ENCODE measurements at places on chromosomes 5 and 9.

DNA sequence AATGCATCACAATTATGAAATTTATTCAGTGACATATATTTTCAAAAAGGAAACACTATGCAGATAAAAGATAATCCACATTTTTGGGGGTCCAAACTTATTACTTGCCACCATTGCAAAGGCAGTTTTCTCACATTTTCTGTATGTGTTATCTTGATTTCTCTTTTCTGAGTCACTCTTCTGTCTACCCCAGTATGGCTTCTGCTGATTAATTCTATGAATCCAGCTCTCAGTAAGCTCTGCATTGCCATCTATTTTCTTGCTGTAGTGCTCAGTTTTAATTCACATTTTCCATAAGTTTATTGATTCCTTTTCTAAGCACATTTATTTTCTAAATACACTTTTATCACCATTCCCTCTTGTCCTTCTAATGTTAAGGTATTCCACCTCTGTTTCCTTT lies 1.7 kb downstream of the IFNA10 start:
- no peak for DNase-seq

DNA sequence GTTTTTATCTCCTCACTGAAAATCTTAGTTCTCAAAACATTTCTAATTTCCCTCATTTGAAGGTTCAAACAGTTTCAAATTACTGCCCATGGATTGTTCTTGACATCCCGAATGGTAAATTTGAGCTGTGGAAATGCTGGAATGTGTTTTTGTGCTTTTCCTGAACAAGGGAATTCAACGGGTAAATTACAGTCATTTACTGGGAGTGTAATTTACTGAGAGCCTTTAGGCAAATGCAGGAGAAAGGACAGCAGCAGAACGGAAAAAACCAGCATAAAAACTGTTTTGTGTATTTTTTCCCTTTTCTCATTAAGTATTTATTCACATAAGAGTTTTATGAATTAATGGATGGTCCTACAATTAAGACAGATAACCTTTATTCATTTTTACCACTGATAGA lies 139.2 kb downstream of the PBX3 start:
- no peak for DNase-seq

GRCh38 chr5:169202969-169203368 lies 98.0 kb downstream of the SLIT3 start:
- DNase-seq: no peak

DNA sequence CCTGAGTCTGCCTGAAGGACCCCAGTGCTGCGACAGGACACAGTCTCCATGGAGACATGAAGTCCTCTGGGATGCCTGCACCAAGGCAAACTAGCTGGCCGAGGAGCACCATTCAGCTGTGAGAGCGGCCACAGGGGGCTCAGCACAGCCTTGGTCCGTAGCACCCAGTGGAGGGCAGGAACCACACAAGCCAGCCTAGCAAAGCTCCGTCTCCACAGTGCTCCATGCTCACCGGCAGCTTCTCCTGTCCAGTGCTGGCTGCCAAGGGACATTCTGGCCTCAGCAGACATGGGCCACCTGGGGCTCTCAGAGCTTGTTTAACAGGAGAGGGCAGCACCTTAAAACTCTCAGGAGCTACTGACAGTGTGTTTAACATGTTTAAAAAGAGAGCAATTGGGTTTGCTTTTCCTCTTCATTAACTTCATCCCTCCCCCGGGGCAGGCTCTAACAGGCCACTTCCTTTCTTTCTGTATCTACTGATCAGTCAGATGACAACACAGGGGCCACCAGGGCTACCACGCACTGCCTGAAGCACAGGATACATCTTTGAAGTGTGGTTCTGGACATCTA lies 57.0 kb downstream of the SECISBP2 start:
- DNase-seq: no peak

DNA sequence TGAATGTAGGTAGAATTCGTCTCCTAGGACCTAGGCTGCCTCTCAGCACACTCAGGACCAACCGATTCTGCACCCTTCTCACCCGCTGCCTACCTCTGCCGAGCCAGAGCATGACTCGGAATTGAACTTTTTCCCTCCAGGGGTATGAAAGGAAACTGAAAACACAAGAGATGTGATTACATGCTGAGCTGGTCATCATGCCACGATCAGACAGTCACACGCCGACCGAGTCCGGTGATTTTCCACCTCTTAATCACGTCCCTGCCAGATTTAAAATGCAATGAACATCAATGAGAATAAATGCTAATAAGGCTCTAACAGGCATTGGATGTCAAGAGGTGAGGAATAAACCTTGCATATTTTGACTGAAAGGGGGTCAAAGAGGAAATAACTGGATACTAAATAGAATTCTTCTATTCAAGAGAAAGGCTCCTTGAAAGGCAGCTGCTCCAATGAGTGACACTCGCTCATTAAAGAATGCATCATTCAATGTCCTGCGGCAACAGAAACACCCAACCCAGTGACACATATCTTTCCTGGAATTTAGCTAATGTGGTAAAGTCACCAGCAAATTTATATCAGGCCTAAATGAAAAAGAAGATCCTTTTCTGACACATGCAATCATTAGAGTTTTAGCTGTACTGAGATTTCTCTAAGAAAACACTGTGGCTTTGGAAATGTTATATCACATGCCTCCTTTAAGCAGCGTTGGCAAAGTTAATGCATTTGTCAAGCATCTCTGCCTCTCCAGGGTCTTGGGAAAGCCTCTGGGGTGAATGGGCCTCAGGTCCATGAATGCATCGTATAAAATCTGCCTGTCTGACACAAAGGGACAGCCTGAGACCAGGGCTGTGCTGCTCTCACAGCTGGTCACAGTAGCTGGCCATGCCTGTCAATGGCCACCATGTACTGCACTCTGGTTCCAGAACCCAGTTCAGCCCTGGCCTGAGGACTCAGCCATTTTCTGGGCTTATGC lies 128.7 kb downstream of the SPOCK1 start:
- DNase-seq: no peak

DNA sequence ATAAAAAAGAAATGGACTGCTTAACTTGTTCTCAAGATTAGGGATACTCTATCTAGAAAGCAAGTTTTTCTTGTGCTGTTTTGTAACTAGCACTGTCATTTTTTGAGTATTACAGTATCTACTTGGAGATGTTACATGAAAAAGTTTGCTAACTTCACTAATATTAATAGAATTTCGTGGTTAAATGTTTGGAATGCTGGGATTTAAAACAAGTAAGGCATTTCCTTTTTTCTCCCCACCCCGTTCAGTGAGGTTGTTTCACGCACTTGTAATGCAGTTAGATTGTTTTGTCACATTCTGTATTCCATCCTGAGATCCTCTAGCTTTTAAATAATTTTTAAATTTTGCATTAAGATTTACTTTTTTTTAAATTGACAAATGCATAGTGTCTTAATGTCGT lies 20.0 kb upstream of the TEK start:
- DNase-seq: no peak

DNA sequence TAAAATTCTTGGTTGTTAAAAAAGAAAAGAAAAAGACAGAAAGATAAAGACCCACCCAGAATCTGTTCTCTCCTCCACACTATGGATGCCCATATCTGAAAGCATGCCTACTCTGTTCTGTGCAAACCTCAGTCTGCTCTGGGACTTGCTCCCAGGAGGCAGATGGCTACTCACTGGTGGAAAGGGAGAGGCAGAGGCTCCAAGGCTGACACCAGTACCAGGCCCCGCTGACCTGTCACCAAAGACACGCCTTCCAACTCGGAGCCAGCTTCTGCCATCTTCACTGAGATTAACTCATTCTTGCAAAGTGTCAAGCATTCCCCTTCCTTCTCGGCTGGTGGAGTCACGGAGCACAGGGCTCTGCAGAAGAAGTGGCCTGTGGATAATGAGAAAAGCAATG lies 21.6 kb downstream of the SH3TC2 start:
- no peak for DNase-seq

GRCh38 chr9:26655166-26655565 lies 237.4 kb downstream of the CAAP1 start:
- DNase-seq: no peak

GRCh38 chr9:134158753-134159392 lies 5.5 kb downstream of the RNU6ATAC start:
- DNase-seq: no peak

DNA sequence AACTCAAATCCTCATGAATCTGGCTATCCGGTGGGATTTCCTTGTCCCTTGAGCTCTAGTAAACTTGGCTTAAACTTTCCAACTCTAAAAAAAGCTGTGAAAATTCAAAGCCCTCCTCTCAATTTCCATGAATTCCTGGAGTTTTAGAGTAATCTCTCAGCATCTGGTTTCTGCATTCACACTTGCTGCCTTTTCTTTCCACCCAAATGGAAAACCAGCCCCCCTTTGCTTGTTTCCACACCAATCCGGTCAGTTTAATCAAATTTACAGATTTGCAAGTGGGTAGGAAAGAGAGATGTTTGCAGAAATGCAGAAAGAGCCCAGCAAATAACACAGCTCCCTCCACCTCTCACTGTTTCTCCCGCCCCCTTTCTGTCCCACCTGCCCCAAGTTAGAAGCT lies 91.1 kb downstream of the ENC1 start:
- no peak for DNase-seq

GRCh38 chr5:151028717-151029116 lies 8.3 kb downstream of the GPX3 start:
- no peak for DNase-seq

DNA sequence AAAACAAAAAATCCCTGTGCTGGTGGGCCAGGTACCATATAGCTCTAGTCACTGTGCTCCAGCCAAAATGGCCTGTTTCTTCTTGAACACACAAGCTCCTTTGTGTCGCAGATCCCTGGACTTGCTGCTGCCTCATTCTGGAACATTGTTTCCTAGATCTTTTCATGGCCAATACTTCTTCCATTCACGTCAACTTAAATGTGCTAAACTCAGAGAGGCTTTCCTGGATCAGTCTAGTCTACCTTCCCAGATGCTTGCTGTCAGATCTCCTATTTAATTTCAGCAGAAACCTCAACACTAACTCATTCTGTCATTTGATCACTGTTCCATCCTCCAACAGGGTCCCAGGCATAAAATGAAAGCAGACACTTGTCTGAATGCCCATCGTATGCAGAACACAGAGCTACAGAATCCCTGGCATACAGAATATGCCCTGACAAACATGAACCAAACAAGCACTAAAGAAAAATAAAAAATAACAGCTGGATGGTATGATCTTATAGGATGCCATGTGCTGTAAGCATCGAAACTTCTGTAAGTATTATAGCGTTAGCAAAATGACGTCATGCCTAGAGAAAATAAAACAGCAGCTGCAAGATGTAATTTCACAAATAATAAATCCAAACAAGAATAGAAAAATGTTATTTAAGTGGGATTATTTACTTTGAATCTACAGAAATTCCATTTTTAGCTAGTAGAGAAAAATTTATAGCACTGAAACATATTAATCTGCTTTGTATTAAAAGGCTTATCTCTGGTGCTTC lies 403.7 kb upstream of the DAP start:
- no peak for DNase-seq

DNA sequence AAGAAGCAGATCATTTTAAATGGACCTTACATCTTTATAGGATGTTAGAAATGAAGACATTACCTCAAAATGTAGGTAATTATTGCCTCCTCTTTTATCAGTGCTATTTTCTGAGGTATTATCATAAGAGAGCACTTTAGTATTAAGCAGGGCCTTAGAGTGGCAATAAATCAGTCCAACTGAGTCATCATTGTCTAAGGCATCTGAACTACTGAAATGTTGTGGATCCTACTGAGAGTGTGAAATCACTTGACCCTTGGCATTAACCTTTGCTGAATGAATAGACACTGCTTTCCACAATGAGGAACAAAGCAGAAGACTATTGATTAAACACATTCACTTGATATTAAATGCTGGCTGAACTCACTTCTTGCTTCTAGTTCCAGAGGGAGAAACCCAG lies 224.6 kb upstream of the ARRDC3 start:
- no peak for DNase-seq

GRCh38 chr9:10235376-10235775 lies 377.4 kb downstream of the PTPRD start:
- DNase-seq: no peak

- no peak for DNase-seq
Observed at GRCh38 chr5:72673623-72674022, 142.8 kb upstream of the TNPO1 start.

DNA sequence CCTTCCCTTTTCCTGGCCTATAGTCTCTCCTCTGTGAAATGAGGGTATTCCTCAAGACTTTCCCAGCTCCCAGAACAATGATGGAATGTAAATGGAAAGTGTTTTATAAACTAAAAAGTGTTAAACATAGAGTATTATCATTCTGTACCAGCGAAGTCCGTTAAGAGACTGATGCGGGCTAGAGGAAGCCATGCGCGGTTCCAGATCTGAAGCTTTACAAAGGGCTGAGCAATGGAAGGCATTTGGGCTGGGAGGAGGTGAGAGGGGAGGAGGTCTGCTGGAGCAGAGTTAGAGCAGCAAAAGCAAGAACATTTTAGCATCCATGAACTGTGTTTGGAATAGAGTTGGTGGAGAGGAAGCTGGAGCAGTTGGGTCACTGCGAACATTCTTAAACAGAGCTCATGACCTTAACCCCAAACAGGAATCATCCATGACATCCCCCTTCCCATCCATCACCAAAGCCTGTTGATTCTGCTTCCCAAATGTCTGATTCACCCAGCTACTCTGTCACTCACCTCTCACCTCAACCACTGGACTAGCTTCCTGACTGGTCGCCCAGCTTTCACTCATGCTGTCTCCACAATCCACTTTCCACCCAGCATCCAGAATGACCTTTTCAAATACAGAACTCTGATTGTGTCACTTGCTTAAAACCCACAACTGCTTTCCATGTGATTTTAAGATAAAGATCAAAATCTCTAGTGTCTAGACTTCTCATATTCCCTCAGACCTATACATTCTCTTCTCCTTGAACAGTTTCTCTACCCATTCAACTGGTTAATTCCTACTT lies 37.1 kb downstream of the CDK5RAP2 start:
- no peak for DNase-seq

- DNase-seq: no peak
Observed at GRCh38 chr9:105757496-105758251, 63.3 kb downstream of the TMEM38B start.

- DNase-seq: no peak
Observed at GRCh38 chr5:127935398-127935797, 148.2 kb upstream of the SLC12A2 start.

DNA sequence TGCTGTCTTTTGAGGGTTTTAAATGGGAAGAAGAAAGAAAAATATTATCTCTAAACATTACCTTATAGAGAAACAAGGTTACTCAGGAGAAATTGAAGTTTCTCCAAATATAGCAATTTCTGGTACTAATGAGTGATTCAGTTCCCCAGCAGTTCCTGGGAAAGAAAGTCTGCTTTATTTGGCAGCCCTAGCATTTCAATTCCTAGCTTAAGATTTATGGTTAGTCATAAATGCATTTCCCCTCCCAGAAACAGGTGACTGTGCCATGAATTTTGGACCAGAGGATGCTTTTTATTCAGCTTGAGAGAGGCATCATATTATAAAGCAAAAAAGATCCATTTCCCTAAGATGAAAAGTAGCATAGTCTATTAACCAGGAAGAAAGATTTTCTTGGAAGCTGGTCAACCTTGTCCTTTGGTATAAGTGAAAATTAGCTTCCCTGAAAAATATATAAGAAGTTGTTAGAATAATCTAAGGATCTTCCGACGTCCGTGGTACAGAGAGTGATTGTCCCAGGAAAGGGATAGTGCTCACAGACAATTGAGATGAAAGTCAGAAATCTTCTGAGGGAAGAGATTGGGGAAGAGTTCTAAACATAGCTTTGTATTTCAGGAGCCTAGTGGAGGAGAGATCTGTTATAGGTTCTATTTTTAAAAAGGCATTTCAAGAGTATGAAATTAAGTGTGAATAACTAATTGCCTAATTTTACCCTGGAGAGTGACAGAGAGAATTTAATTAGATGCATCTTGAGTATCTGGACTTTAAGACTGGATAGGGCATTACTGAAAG lies 164.9 kb downstream of the ESM1 start:
- DNase-seq: no peak
